ENCODE measurements at places on chromosomes 12 and 14.

GRCh38 chr12:67837876-67838275 is 151.4 kb upstream of the IFNG-AS1 start:
- no peak for DNase-seq

- no peak for DNase-seq
Observed at GRCh38 chr14:96081767-96082400, 42.7 kb downstream of the C14orf132 start.

DNA sequence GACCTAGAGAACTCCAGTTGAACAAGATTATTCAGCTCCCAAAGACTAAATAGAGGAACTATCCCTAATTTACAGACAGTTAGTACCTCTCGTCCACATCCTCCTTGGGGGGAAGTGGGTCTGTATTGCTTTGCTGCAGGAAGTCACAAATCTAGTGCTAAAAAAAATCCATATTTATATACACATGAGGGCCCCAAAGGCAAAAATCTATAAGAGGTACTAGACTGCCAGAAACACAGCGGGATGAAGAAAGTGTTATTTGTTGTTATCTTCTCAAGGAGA is 190.1 kb downstream of the TTC8 start:
- DNase-seq = no peak

GRCh38 chr12:14086838-14087237 is 105.4 kb upstream of the GRIN2B start:
- DNase-seq = no peak

DNA sequence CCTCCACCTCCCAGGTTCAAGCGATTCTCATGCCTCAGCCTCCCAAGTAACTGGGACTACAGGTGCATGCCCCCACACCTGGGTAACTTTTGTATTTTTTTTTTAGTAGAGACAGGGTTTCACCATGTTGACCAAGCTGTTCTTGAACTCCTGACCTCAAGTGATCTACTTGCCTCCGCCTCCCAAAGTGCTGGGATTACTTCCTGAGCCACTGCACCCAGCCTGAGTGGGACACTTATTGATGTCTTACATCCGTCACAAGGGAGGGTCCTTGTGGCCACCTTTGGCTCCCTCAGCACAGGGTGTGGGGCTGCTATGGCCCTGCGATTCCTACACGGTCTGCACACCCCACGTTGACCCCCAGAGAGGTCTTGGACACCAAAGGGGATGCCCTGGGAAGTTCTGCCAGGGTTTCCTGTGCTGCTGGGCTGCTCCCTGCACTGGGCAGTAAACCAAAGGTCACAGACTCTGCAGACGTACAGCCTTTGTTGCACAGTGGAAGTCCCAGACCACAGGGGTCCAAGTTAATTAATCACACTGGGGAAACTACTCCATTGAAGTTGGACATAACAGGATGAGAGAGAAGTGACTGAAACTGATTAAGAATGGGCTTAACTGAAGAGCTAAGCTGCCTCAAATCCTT is 95.7 kb downstream of the SAMD4A start:
- DNase-seq = no peak

DNA sequence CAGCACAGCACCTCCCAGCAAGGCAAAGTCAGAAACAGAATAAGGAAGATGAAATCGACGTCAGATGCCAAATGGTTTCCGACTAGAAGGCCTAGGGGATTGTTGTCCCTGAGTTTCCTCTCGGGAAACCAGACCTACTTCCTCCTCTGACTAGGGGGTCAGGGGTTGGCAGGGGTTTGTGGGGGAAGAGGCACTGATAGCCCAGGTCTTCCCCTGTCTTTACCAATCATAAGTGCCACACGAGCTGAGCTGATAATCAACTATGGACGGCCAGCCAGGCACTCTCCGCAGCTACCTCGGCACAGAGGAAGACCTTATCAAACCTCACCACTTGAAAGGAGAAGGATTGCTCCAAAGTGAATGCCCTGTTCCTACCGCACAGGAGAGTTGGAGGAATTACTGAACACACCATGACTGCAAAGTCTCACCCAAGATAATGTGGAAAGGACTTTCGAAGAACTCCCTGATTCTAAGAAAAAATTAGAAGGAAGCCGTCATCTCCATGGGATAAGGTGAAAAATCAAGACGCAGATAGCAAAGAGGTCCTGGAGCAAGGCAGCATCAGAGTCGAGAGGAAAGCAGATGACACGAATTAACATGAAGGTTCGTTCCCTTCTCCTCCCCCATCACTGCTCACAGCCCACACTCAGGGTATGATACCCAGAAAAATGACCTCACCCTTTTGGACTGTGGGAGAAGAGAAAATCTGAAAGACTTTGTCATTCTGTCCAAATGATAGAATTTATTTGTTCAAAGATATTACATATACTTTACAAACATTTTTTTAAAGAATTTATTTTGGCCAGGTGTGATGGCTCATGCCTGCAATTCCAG is 77.7 kb upstream of the MED13L start:
- no peak for DNase-seq

GRCh38 chr12:18320036-18320617 is 58.8 kb downstream of the PIK3C2G start:
- DNase-seq = no peak

- no peak for DNase-seq
Observed at GRCh38 chr12:78060186-78060585, 229.5 kb downstream of the NAV3 start.

DNA sequence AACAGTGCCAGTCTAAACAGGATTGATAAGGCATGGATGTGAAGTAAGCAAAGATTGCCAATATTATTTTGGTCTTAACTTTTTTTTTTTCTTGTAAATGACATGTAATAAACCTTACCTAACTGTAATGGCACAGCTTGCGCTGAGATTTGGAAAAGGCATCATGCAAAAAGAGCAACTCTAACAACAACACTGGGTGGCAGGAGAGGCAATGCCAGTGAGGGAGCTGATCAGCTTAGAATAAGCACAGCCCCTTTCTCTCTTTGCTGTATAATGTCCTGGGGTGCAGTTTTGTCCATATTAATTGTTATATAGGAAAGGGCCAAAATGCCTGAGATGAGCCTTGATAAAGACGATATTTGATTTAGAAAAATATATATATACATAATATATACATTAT is 1589.7 kb upstream of the FLRT2 start:
- no peak for DNase-seq

DNA sequence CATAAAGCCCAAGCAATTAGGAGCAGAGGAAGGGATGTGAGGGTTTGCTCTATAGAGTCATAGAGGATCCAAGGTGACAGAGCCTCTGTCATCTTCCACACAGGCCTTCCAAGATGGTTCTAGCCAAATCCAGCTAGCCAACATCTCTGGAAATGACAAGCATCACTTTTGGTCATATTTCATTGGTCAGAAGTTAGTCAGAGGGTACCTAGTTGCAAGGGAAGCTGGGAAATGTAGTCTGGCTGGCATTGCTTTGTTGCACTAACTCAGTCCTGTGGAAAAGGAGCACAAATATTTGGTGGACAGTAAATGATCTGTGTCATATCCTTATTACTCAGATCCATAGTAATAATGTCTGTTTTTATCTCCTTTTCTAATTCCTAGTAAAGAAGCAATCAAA is 715.7 kb downstream of the NRXN3 start:
- DNase-seq = no peak

DNA sequence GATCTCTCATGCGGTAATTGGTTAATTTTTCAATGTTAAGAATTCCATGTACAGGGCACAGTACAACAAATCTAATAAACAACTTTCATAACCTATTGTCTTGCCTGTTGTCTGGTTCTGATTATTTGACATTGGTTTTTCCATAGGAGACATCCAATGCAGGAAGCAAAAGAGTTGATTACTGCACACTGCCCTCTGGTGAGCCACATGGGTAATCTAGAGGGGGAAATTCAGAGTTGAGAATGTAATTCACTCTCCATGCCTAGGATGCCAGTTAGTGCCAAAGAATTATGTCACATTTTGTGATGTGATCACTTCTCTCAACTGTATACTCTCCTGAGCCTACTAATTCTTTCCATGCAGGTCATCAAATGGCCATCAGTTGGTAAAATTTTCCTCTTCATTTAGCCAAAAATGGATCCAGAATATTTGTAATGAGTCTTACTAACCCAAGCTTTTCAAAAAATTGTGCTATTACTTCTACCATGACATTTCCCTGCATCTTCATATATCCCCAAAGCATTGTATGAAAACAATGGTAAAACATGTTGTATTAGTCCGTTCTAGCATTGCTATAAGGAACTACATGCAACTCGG is 17.7 kb upstream of the CCDC91 start:
- DNase-seq = no peak

- DNase-seq = no peak
Observed at GRCh38 chr12:57693317-57693658, 644 bp upstream of the OS9 start.

- no peak for DNase-seq
Observed at GRCh38 chr12:102408487-102409297, 71.7 kb downstream of the IGF1 start.

GRCh38 chr14:53564870-53565269 is 391.8 kb downstream of the BMP4 start:
- no peak for DNase-seq

DNA sequence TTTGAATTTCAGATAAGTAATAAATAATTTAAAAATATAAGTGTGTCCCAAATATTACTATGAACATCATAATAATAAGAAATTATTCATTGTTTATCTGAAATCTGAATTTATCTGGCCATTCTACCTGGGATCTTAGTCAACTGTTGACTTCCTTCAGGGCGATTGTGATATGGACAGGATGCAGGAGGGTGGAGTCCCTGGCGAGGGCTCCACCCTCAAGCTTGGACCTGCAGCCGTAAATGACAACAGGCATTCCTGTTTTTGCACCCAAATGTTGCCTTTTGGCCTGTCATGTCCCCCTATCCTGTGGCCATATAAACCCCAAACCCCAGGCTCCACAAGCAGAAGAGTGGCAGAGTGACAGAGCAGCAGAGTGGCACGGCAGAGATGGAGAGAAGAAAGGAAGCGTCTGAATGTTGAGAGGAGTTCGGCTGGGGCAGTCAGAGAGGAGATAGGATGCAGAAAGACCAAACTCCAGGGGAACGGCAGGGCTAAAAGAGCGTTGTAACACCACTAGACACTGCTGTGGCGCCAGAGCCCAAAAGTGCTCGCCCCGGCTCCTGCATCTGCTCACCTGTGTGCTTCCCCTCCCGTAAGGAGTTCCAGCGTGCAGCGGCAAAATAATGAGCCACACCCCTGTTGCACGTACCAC is 39.4 kb upstream of the FUT8 start:
- no peak for DNase-seq

DNA sequence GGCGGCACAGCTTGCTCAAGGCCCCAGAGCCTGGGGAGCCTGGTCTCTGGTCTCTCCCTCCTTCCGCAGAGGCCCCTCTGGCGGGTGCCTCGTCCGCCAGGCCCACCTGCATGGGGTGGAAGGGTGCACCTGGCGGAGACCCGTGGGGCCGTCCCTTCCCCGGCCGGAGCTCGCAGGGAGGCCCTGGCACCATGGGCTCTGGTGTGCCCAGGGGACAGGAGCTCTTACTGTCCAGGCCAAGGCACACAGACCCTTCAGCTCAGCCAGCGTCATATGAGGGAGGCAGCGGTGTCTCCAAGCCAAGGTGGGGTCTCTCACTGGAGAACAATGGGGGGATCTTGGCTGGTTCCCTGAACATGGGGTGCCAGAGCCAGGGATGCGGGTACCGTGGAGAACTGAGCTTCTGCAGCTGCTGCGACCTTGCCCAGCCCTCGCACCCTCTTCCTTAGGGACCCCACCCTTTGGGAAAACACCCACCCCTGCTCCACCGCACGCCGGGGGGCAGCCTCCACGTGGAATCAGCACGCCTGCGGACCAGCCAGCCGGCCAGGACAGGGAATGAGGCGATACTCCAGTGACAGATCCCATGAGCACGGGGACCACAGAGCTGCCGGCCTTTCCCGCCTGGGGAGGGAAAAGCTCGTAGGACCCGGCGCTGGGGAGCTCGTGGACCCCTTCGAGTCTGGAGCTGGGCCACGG is 25.7 kb upstream of the GALNT9 start:
- no peak for DNase-seq

- DNase-seq = no peak
Observed at GRCh38 chr12:98371419-98371818, 144.0 kb upstream of the TMPO start.

- no peak for DNase-seq
Observed at GRCh38 chr12:105378911-105379310, 48.4 kb downstream of the C12orf75 start.

- DNase-seq = no peak
Observed at GRCh38 chr14:26123459-26123858, 474.4 kb downstream of the NOVA1 start.

DNA sequence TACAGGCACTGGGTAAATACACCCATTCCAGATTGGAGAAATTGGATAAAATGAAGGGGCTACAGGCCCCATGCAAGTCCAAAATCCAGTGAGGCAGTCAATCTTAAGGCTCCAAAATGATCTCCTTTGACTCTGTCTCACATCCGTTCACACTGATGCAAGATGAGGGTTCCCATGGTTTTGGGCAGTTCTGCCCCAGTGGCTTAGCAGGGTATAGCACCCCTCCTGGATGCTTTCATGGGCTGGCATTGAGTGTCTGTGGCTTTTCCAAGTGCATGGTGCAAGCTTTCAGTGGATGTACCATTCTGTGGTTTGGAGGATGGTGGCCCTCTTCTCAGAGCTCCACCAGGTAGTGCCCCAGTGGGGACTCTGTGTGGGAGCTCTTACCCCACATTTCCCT is 427.2 kb downstream of the TRHDE start:
- DNase-seq = no peak

GRCh38 chr14:96705422-96706092 is 91.6 kb upstream of the VRK1 start:
- no peak for DNase-seq

DNA sequence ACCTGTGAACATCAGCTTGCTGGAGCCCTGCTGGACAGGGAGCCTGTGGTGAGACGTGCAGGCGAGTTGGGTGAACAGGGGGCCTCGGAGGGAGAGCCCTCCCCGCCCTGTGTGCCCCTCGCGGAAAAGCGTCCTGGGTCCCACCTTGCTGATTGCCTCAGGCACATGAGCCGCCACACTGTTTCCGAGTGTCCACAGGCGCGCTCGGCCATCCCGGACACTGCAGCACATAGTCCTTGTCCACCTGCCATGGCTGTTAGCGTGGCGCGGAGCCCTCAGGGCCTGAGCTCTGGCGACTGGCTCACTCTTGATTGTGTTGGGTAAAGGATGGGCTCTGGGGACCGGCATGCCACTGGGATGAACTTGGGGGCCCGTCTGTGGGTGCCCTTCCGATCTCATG is 40.0 kb downstream of the PACS2 start:
- no peak for DNase-seq

DNA sequence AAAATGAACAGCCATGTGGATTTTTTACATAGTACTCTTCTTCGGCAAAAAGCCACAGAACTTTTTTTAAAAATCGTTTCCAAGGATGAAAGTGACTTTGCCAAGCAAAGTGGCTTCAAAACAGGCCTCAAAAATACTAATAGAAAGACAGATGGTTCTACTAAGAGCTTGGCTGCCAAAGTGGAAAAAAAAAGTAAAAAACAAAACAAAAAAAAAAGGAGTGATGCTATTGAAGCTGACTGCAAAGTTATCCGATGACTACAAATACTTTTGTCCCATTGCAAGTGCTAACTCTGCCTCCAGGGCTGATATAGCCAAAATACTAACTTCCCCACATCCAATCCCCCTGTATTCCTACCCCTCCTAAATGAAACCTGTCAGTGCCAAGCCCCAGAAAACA is 277.6 kb downstream of the SOX5 start:
- DNase-seq = no peak
